ENCODE measurements at places on chromosomes 3 and 15.

GRCh38 chr3:13148126-13148525 is 74.9 kb upstream of the IQSEC1 start:
- DNase-seq: no peak

DNA sequence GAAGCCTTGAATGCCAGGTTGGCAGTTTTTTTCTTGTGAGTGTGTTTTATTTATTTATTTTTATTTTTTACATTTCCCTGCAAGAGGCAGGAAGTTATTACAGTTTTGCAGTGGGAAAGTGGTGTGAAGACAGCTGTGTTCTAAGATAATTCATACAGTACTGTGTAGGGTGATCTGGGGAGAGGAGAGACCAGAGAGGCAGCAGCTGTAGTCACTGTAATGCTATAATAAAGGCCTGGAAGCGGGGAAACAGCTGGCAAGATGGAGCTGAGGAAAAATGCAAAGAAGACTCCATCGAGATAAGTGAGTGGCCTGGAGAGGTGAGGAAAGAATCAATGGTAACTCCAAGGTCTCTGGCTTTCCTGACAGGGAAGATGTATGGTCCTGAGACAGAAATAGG is 23.1 kb downstream of the CNTN3 start:
- DNase-seq: no peak

GRCh38 chr3:170355738-170356595 is 1.5 kb upstream of the SKIL start:
- peak; percentile 4 for DNase-seq

- peak; percentile 47 for DNase-seq
Observed at GRCh38 chr15:60179786-60180391, 175.8 kb downstream of the FOXB1 start.

GRCh38 chr3:10259798-10260197 is 11.5 kb downstream of the TATDN2 start:
- no peak for DNase-seq

- no peak for DNase-seq
Observed at GRCh38 chr3:8201886-8202285, 299.7 kb upstream of the LMCD1 start.

DNA sequence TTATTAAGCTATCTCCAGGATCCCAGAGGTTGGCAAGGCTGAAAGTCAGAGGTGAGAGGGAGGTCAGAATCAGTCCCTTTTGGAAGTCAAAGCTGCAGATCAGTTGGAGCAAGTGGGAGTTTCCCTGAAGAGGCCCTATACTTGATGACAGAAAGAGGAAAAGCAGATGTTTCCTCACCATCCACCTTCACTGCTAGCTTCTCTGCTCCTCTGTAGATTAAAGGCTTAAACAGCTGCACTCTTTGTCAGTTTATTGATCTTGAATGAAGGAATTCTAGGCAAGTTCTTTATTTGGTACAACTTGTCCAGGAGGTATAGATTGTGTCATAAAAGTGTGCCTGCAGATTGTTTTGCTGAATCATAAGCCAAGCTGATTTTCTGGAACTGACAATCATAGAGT is 408.2 kb upstream of the TGFBR2 start:
- DNase-seq: no peak

DNA sequence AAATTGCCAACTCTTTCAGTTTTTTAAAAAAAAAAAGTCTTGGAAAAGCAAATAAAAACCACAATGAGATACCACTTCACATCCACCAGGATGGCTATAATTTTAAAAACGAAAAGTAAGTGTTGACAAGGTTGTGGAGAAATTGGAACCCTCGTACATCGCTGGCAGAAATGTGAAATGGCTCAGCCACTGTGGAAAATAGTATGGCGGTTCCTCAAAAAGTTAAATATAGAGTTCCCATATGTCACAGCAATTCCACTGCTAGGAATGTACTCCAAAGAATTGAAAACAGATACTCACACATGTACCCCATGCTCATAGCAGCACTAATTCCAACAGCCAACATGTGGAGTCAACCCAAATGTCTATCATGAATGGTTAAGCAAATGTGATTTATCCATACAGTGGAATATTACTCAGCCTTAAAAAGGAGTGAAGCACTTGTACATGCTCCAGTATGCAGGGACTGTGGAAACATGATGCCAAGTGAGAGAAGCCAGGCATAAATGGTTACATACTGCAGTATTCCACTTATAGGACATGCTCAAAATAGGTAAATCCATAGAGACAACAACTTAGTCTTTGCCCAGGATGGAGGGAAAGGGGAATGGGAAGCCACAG is 73.8 kb upstream of the PCSK6 start:
- no peak for DNase-seq

Measured in CD4-positive, alpha-beta T cell treated with Interleukin-6 for 4 hours (primary cell).